ENCODE measurements at places on chromosomes 6 and 20.

DNA sequence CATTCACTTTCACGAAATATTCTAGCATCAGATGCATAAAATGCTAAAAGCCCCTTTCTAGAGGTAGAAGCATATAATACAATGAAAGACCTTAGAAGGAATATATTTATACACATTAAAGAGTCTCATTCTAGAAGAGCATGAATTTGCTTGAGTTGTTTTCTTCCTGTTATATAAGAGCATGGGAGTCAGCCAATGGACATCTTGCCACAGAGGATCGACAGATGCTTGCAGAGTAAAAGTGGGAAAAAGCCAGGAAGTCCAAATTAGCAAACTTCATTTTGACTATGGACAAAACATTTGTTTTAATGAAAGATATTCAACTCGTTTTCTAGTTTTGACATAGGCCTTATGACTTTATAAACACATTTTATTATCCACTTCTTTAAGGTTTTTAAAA, 44.2 kb upstream of the RIPPLY2 start:
- no peak for DNase-seq

GRCh38 chr20:12824328-12825225, 184.2 kb upstream of the SPTLC3 start:
- DNase-seq, result no peak

- no peak for DNase-seq
These were observed 28.0 kb upstream of the PHACTR3 start for GRCh38 chr20:59576216-59576953.

- DNase-seq, result no peak
These were observed 171.3 kb downstream of the HACE1 start for GRCh38 chr6:104688283-104688969.

DNA sequence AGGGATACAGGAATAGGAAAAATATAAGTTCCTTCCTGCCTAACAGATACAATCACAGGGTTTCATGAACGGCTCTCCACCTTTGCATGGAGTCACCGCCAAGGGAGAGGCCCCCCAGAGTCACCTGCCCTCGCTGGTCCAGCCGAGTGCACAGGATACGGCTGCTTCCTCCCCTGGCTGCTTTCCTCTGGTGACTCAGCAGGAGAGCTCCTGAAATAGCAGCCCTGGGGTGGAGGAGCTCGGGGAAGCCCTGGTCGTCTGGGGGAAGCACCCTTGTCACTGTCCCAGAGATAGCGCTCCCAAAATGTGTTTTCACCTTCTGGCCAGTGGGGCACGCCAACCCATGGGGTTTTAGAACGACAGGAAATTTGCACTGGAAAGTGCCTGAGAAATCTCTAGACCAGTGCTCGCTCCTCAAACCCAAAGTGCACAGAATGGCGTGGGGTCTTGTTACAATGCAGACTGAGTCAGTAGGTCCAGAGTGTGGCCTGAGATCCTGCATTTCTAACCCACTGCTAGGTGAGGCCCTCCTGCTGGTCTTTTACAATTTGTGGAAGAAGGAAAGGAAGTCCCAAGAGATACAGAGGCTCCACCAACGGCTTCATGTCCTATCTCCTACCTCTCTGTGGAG, 35.9 kb upstream of the FAM50B start:
- no peak for DNase-seq

GRCh38 chr6:16369140-16369745, 130.9 kb downstream of the GMPR start:
- DNase-seq, result no peak

DNA sequence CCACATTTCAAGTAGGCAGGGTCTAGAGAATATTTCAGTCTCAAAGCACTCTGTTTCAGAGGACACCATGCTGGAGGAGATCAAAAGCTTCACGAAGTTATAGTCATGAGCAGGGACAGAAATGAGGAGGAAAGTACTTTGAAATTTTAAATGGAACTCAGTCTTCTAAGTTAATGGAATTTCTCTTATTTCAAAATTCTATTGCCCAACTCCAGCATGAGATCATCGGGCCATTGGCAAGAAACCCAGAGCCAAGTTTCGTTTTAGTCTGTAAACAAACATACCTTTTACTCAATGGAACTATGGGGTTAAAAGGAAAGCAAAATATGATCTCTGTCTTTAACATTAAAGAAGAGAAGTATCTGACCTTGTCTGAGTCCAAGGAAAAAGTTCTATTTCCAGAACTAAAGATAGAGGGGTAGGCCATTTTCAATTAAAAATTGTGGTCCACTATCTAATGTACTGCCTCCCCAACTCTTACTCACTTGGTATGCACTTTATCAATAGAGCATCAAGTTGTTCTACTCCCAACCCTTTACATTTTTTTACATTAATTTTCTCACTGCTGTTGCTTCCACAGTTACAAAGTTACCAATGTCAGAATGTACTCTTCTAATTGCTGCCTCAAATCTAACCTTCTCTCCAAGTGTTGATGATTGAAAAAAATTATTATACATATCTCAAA, 235.3 kb upstream of the NRSN1 start:
- DNase-seq, result no peak

- no peak for DNase-seq
These were observed 334.8 kb upstream of the SULF2 start for GRCh38 chr20:48120120-48120519.

GRCh38 chr20:7728338-7728737, 211.9 kb downstream of the HAO1 start:
- no peak for DNase-seq

- no peak for DNase-seq
These were observed 7.0 kb downstream of the B4GALT5 start for GRCh38 chr20:49706630-49707091.

DNA sequence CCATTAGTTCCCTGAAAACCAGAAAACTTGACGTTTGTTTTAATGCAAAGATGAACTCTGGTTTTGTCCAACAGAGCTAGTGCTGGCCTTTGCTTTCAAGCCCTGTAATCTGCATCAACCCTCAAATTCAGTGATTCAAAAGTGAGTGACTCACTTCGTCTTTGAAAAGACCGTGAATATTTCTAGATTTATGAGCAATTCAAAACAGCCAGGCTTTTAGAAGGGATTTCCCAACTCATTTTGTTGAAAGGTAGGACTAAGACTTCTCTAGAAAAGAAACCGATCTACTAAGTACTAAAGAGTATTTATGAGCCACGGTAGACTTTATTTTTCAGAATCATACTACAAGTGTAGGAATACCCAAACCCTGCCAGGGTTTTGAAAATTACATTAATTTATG, 121.5 kb downstream of the UST start:
- DNase-seq, result no peak

DNA sequence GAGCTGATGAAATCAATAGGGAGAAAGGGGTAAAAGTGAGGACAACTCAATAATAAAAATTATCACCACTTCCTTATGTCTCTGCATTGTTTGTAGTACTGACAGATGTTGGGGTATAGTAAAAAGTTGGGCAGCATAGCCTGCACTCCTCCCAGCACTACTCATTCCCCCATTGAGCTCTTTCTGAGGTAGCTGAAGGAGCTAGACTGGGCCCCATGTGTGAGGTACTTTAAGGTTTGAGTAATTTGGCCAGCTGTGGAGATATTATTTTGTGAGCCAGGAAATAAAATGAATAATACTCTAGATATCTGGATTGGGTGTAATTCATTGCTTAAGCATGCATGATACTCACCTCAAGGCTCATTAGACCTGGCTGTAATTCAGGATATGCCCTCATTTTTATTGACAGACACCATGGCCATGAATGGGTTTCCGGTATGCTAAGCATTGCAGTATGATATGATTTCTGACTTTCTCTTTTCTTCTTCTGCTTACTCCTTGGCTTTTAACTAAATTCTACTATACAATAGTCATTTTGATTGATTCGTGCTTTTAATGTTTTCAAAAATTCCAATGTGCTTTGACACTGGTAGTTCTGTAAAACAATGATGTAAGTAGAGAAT, 283.9 kb upstream of the RIMS1 start:
- no peak for DNase-seq

DNA sequence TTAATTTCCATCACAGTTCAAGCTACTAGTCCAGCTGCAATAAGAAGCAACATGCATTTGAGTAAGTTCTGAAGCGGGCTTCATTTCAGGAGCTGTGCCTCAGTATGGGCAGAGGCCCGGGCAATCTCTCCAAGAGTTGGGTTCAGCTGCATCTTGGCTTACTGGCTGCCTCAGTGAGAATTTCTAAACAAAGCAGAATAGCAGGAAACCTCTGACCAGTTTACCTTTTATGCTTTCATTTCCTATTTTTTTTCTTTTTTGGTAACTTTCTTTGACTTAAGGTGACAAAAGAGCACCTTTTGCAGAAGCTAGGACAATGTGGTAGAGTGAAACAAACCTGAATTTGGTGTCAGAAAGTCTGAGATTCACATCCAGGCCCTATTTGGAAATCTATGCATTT, 51.0 kb upstream of the FBXO30 start:
- DNase-seq, result no peak

DNA sequence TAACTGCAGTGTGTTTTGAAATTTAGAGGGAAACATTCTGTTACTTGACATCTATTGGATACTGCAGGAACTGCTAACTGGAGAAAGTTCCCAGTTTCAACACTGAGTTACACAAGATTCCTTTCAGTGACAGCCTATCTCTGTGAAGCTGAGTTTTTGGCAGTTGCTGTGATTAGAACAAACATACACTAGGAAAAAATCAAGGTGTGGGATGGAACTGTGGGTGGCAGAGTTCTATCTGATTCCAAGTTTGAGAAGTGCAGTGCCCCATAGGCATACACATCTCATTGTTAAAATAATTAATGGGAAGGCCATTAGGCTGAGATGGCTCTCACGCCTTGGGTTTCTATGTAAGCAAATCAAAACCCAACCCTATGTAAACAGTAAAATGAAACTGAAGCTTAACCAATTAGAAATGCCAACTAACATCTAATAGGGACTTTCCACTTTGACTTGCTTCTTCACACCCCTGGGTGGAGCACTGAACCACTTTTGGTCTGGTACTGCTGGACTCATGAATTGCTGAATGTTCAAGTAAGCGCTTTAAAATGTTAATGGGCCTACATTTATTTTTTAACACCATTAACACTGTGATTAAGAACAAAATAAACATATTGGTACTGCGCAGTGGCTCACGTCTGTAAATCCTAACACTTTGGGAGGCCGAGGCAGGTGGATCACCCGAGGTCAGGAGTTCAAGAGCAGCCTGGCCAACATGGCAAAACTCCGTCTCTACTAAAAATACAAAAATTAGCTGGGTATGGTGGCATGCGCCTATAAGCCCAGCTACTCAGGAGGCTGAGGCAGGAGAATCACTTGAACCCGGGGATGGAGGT, 55.2 kb upstream of the TBC1D7 start:
- no peak for DNase-seq

DNA sequence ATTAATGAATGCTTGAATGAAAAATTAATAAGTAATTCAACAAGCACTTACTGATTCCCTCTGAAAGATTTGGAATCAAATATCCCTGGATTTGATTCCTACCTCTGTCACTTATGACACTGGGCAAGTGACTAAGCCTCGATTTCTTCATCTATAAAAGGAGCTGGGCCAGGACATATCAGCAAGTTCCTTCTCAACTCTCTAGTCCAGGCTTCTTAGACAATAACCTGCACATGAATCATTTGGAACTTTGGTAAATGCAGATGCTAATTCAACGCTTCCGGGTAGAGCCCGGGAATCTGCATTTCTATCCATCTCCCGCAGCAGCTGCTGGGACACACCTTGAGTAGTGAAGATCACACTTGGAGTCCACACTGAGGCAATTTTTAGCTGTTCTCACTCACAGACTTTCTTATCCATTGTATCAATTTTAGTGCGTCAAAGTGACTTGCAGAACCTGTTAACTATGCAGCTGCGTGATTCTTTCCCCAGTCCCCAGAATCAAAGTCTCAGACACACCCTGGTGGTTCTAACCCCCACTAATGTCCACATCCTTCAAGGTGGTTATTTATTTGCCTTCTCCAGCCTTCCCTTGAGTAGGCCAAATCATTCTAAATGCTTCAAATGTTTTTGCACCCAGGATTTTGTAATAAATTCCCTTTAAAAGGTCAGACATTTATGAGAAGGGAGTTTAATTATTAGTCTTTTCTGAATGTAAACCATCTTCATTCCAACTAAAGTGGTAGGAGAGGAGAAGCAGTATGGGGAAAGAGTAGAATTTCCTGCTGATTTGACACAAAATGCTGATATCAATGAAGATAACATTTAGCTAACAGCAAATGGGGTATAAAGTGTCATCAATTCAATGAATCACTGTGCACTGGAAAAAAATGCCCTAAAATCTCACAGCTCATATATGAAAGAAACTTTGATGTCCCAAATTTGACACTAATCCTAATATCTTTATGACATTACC, 26.0 kb upstream of the CCND3 start:
- DNase-seq, result no peak

- DNase-seq, result no peak
These were observed 213.2 kb downstream of the ERMARD start for GRCh38 chr6:169964486-169965180.

Measured in NCI-H2081 treated with DMSO at 0.1 percent for 48 hours (cell line).